ENCODE measurements at places on chromosomes 16 and 17.

DNA sequence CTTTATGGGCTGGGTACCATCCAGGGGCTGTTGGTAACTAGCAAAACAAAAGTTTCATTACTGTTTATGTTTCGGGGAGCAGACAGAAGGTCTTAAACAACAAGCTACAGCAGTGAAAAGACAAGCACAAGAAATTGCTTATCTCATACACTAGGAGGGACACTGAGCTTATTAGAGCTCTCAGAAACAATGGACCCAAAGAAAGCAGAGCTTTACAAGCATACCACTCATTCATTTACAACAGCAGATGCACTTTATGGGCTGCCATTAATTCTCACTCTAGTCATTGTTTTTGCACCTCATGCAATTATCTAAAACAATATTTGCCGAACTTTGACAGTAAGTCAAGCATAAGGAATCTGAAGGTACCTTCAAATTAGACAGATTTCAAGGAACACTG is 10.0 kb downstream of the KRT16 start:
- DNase-seq: no peak

DNA sequence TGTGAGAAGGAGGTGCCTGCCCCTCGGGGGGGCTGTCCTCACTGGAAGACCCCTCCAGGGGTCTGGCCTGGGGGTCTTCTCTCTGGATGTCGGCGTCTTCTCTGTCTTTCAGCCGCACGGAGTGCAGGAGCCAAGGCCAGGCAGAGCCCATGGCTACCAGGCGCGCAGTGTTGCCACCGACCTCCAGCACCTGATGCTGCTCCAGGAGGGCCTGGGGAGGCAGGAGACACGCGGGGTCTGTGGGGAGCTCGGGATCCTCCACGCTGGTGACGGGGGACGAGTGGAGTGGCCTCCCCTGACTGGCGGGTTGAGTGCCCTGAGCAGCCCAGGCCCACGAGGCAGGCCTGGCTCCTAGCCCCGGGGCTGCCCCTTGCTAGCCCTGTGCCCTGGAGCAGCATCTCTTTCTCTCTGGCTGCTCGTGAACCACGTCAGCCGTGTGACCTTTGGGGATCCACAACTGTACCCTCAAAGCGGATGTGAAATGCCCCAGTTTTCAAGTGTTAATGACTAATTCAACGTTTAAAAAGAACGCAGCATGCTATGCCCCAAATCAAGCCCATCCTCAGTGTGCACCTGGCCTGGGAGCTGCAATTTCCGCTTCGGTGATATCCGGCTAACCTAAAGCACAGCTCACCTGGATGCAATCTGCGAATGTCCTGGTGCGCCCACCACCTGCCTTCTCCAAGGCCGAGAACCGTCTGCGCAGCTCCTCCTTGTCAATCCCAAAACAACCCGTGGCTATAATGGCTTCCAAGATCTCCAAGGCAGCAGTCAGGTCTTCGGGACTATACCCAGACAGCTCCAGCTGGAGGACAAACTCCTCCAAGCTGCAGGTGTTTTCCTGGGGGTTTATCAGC is 62.9 kb downstream of the IL21R start:
- no peak for DNase-seq

DNA sequence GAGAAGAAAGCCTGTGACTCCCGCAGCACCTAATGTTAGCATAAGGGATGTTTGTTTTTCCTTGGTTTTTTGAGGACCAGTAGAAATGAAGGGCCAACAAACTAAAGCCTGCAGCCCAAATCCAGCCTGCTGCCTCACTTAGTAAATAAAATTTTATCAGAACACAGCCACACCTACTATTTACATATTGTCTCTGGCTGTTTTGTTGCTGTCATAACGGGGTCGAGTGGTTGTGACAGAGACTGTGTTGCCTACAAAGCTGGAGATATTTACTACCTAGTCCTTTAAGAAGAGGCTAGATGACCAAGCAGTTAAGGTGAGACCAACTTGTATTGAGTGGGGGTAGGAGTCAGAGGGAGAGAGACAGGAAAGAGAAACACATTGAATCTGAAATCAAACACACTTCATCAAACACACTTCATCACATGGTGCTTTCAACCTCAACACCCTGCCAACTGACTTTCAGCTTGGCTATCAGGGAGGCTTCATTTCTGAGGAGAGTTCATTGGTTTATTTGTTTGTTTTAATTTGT is 546.3 kb upstream of the CDH11 start:
- no peak for DNase-seq

- no peak for DNase-seq
Measured at GRCh38 chr17:8160741-8161221, 2.0 kb downstream of the VAMP2 start.

DNA sequence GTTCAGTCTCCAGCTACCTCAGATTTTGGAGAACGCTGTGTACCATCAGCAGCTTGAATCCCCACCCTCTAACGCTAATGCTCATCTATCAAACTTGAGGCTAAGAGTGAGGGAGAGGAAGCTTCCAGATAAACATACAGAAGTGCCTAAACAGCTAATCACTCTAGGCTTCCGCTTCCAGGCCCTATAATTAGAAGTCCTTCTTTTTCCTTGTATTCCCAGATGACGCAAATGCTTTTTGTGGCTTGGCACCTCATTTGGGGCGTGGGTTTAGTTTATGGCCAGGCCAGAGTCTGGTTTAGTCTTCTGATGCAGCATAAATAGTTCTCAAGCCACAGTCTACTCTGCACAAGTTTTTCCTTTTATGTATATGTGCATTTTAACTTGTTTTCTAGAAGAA is 263.4 kb downstream of the BCAS3 start:
- no peak for DNase-seq

DNA sequence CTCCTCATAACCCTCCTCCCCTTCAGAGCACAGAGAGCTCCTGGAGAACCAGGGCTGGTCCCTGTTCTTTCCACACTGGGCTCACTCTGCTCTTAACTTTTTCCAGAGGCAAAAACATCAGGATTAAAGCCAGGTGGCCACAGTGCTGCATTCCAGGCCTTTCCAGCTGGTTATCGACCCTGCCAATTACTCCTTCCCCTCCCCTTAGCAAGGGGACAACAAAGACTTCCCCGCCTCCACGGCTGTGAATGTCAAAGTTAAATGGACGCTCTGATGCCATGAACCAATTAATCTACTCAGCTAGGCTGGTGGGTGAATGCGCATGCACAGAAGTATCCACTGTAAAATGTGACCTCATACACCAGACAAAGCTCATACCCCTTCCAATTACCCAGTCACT is 23.1 kb downstream of the ACLY start:
- DNase-seq: no peak

- DNase-seq: no peak
Measured at GRCh38 chr17:63138713-63139112, 172.7 kb downstream of the TANC2 start.

DNA sequence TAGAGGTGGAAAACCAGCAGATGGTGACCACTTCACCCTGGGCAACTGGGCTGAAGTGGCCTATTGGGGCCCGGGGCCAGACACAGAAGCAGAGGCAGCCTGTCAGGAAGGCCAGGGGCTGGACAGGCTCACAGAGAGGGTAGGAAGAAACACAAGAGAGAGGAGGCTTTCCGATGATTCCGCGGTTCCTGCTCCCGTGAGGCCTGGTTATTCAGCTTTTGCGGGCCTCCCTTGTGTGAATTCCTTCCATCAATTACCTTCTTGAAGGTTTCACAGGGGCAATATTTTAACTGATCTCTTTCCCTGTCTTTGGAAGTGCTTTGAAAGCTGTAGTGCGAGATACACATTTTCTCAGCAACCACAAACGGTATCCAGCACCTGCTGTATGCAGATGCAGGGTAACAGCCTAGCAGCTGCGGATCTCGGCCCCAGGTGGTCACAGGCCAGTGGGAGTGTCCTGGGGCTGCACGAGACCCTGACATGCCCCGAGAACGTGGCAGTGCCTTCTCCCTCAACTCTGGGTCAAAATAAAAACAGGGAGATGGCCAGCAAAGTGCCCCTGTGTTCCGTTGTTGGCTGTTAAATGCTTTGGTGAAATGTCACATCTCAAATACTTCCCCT is 11.6 kb upstream of the CMIP start:
- no peak for DNase-seq

GRCh38 chr17:68089881-68090280 is 54.3 kb downstream of the KPNA2 start:
- DNase-seq: no peak

DNA sequence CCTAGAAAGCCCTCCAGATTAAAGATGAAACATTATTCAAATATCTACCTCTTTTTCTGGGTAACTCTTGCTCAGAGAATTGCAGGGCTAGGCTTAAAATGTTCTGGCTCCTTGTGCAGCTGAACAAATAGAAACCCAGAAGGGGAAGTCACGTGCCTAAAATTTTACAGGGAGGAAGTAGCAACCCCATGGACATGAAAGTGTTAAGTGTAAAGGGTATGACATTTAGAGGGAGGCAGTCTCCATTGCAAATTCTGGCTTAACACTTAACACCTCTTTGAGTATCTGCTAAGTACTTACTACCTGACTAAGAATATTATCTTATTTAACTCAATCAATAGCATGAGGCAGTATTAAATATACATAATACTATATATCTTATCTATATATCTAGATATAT is 376.1 kb upstream of the ERCC4 start:
- no peak for DNase-seq

DNA sequence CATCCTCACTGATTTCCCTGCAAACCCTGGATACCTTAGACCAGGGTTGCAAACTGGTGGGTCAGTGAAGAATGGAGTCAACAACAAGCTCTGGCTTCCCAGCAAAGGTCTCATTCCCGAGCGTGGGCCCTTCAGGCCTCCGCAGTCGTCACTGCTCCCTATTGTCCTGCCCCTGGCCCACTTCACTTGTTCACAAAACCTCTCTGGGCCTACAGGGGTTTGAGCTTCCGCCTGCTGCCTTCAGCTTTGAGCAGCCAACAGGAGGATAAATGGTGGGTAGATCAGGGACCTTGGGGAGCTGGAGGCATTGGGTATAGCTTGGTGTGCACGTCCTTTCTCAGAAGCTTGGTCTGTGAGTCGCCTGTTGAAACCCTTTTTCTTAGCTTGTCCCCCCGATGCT is 148.8 kb downstream of the KATNIP start:
- no peak for DNase-seq

GRCh38 chr17:50547035-50547735 is at the start of gene SPATA20:
Gene SPATA20, plus strand, starts transcription at chr17:50547174. Its CDS starts 35 bp downstream, at chr17:50547209.
- peak; percentile 69 for DNase-seq

DNA sequence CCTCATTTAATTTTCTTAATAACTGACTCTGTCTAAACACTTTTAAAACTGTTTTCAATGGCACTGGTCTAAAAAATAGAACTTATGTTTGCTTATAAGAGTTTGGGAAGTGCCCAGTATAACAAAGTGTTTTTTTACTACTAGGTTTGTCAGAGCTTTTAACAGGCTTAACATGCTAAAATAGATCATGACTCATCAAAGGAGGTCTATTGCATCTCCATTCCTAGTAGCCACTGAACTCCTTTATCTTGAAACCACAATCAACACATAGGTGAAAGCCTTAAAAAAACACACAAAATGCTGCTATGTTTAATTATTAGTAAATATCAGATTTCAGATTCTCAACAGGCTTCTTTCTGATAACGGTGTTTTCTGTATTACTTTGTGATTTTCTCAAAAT is 196.4 kb upstream of the KIF2B start:
- peak; percentile 36 for DNase-seq

- no peak for DNase-seq
Measured at GRCh38 chr16:58198022-58198683, at the start of gene CSNK2A2. Gene CSNK2A2, minus strand, starts transcription at chr16:58198106. Its CDS starts 370 bp downstream, at chr16:58197736.

- no peak for DNase-seq
Measured at GRCh38 chr16:30539000-30539964, 4.6 kb upstream of the ZNF747 start.

DNA sequence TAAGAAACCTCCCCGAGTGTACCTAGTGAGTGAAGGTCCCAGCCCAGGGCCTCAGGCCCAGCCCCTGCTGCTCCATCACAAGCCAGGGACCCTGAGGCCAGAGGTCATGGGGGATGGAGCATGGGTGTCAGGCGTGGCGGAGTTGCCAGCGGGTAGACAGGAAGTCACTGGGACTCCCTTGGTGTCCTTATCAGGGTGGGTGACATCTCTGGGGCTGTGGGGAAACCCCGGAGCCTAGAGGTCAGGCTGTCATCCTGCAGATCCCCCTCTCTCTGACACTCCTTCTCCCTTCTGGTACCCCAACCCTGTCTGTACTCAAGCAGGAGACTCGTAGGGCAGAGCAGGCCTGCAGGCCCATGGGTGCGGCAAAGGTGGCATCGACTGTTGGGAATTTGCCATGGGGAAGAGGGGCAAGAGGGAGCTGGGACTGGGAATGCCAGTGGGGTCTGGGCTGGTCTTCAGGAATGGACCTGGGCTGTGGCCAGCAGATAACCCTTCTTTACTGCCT is 10.8 kb upstream of the ADGRG1 start:
- no peak for DNase-seq

DNA sequence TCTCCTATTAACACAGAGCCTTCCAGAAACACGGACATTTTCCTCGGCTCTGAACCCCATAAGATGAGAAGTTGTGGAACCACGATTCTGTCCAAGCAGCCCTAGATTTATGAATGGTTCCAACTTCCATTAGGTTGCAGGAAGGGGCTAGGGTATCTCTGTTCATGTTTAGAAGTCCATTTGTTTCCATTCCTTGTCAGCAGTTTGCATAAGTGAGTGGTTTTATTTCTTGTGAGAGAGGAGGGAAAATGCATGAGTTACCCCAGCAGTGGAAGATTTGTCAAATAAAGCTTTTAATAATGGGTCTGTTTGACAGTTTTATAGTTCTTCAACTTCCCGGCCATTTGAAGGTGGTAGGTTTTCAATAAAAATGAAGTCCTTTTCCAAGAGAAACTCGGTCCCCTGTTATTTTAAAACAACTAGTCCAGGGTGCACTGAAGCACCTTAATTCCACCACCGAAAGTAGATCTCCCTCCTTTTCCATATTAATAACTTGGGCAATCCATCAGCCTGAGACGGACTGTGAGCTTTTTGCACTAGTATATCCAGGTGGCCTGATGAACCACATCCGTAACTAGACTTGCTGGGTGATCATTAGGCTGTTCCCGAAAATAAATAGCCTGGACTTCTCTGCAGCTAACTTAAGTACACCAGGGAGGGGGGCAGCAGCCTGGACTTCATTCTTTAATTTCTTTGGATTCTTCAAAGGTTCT is 181.3 kb downstream of the TMEM114 start:
- DNase-seq: no peak

DNA sequence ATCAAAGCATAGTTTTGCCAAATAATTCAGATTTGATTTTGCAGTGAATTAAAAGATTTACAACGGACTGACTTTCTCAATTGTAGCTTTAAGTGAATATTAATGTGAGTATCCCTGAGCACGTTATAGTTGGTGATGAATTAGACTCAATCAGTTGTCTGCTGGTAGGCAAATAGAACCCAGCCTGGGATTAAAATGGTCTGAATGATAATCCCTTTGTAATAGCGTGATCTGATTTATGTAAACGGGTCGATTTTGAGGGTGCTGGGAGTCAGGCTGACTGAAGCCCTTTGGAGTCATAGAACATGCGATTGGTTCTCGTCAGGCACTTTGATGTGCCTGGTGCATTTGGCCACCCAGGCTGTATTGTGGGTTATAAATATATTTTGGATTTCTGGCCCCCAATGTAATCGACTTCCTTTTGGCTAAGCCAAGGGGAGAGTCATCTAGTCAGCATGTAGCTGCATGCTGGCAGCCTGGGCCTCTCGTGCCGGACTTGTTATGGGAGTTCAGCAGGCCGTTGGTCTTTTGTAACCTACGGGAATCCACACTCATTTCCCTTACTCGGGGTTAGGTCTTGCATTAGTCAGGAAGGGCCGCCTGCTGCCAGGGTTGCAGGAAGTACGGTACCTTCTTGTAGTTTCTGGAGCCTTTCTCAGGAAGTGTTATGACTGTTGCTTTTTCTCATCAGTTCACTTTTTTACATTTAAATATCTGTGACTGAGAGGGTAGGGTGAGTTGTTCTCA is 5.4 kb downstream of the PGS1 start:
- no peak for DNase-seq

- no peak for DNase-seq
Measured at GRCh38 chr17:78327880-78328279, 32.0 kb downstream of the SOCS3 start.

- DNase-seq: no peak
Measured at GRCh38 chr16:73882651-73883050, 414.0 kb upstream of the PSMD7 start.
